ENCODE measurements at places on chromosomes 12 and 14.

DNA sequence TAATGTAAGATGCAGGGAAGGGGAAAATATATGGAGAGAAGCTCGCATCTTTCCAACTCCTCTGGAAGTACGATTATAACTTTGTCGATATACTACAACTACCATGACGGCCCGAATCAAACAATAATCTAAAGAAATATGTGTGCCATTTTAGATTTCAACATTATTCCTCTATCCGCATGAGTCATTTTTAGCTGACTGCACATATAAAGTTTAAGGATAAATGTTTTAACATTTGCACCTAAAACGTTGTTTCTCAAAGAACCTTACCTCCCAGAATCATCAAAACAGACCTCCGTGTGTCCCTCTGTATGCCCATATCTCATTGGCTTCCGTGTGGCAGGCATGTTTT, 482 bp downstream of the WDHD1 start:
- DNase-seq, result no peak

GRCh38 chr14:86221755-86222154, 691.8 kb downstream of the FLRT2 start:
- peak; percentile 19 for DNase-seq

GRCh38 chr12:113332688-113333417, 2.1 kb downstream of the SLC8B1 start:
- DNase-seq, result no peak

DNA sequence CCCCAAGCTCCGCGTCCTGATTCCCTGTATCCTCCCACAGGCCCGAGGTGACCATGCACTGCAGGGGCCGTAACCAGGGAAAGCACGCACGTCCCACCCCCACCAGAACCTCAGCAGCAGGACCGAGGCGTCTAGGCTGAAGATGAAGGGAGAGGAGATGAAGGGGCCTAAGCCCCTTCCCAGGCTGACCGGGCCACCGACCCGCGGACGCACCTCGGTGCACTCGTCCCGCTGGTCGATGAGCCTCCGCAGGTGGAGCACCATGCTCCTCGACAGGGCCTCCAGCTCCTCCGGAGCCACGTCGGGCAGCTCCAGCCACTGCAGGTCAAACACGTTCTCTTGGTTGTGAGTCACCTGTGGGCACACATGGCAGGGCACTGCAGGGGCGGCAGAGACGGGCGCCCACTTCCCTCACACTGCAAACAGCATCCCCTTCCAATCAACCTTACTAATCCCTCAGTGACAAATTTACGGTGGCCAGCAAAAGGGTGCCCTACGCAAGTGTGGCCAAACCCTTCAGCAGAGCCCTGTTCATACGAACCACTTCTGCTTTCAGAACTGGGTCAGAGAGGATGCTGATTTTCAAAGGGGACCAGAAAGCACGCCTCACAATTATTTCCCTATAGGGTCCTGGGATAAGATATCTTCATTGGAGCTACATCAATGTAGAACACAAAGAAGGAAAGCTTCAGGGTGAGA, 77.8 kb downstream of the CCDC88C start:
- no peak for DNase-seq

DNA sequence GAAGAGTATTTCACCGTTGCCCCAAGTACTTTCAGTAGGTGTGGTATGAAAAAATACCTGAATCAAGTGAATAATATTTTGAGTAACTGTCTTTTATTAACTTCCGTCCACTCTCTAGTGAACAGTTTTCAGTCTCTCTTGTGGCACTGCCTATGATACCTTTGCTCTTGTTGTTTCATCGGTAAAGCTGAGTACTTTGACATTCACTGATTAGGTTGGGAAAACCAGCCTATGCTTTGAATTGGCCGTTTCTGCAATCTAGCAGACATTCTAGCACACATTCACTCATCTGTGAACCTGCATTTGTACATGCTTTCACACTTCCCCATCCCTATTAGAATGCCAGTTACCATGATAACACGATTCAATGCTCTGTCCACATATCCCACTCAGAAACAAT, 217.3 kb downstream of the FBXL14 start:
- no peak for DNase-seq

- DNase-seq, result peak; percentile 69
Measured at GRCh38 chr14:56331592-56332216, 213.5 kb downstream of the PELI2 start.

DNA sequence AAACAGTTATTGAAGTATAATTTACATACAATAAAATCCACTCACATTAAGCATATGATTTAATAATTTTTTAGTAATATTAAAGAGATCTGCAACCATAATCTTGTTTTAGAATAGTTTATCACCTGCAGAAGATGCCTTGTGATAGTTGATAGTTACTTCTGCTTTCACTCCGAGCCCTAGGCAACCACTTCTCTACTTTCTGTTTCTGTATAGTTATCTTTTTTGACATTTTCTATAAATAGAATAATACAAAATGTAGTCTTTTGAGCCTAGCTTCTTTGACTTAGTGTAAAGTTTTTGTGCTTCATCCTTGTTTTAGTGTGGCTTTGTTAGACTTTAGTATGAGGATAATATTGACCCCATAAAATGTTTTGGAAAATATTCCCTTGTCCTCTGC, 111.0 kb downstream of the MNAT1 start:
- DNase-seq, result no peak

- no peak for DNase-seq
Measured at GRCh38 chr12:50639721-50640120, 124.2 kb upstream of the ATF1 start.

- DNase-seq, result no peak
Measured at GRCh38 chr12:77599782-77600467, 230.8 kb upstream of the NAV3 start.

GRCh38 chr12:7637615-7638014, 28.1 kb downstream of the APOBEC1 start:
- DNase-seq, result no peak

- peak; percentile 65 for DNase-seq
Measured at GRCh38 chr12:124172636-124173035, 122.3 kb upstream of the RFLNA start.

GRCh38 chr12:44875417-44875953, 630 bp downstream of the NELL2 start:
- no peak for DNase-seq

- DNase-seq, result no peak
Measured at GRCh38 chr14:92651106-92651757, 97.2 kb downstream of the LGMN start.

GRCh38 chr14:66827182-66827581, 319.2 kb downstream of the GPHN start:
- no peak for DNase-seq

GRCh38 chr14:31122098-31122611, 85.4 kb downstream of the HECTD1 start:
- DNase-seq, result peak; percentile 5

GRCh38 chr12:58313091-58313855, 371.9 kb downstream of the ATP23 start:
- peak; percentile 86 for DNase-seq

DNA sequence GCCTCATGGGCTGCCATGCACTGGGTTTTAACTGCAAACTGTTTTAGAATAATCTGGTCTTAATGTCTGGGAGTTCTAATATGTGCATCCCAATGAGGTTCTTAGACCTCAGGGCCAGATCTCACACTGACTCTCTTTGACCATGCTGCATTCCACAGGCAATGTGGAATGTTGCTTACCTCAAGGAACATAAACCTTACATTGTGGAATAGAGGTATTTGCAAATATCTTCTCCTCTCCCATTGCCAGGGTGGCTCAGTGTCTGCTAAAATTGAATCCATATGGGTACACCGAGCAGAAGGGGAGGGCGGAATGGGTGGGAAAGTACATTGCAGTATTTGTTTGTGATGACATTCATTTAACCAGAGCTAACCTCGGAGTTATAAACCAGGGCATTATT, 78.6 kb downstream of the CHST11 start:
- DNase-seq, result peak; percentile 95

DNA sequence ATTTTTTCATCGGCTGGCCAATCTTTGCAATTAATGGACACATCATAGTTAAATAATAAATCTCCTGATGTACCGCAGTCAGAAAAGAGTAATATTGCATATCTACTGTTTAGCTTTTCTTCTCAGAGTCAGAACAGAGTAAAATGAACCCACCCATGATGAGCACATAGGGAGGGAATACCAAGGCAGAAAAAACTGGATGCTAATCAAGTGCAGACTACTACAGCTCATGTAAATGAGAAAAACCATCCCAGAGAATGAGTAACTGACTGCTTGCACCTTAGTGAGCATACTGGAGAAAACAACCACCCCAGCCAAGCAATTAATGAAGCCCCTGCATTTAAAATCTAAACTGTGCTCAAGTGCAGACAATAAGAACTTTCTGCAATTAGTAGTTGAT, 483.7 kb downstream of the MDGA2 start:
- peak; percentile 57 for DNase-seq

GRCh38 chr12:130818635-130819576, 20.1 kb downstream of the STX2 start:
- DNase-seq, result peak; percentile 41

GRCh38 chr14:101249676-101250036, 311.6 kb upstream of the DIO3 start:
- no peak for DNase-seq

GRCh38 chr14:66074537-66074936, 411.6 kb upstream of the CCDC196 start:
- DNase-seq, result no peak

DNA sequence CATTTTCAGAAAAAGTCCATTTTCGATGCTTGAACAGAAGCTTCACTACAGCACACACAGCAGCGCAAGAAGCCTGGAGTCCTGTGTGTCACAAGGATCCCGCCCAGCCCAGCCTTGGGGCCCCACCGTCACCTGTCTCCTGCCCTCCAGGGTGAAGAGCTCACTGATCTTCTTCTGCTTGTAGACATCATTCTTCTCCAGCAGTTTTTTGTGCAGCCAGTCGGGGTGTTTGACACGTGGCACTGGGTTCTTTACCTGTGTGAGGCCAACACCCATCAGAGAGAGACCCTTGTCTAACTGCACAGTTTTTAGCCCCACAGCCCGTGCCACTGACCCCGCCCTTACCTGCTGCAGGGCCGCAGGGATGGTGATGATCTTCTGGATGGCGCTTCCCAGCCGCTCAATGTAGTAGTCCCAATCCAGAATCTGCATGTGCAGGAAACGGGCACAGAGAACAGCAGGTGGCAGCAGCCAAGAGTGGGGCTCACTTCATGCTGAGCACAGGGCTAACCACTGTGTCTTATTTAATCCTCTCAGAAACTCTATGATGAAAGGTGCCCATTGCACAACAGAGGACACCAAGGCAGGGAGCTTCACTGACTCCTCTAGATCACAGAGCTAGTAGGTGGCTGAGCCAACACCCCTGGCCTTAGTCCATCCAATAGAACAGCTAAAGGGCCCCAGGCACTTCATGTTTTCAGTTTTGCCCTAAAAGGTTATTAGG, 30.0 kb downstream of the POLE start:
- DNase-seq, result no peak

DNA sequence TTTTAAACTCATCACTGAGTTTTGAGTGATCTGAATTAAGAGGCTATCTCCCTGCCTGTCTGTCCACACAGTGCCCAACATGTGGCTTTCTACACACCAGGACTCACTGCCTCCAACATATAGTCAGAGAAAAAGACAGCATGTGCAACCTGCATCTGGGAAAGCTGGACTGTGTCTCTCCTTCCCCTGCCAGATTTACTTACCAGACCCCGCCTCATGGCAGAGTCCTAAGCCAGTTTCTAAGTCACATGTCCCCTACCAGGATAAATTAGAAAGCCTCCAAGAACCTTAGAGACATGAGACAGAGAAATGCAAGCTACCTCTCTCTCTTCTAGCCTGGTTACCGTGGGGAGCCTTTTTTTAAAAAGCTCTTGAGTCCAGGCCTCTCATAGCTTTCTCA, 2.7 kb upstream of the HDAC7 start:
- no peak for DNase-seq

GRCh38 chr14:100392356-100392755, 69.2 kb downstream of the SLC25A47 start:
- DNase-seq, result peak; percentile 26

GRCh38 chr14:79599239-79599638, 612.1 kb downstream of the DIO2 start:
- DNase-seq, result no peak

DNA sequence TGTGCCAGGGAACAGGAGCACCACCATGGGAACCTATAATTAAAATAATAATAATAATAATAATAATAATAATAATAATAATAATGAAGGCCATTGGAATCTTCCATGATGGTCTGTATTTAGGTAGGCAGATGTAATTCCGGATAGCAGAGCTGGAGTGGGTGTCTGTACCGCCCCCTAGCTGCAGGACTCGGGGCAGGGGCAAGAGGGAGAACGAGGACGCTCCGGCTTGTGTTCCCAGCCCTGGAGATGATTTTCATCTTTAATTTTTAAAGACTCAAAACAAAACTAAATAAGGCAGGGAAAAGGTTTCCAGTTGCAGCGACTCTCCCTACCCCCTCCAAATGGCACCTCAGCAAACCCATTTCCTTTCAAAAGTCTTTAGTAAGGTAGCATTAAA, 501.1 kb downstream of the VRK1 start:
- no peak for DNase-seq

- no peak for DNase-seq
Measured at GRCh38 chr14:31068235-31068634, 42.1 kb upstream of the STRN3 start.

- no peak for DNase-seq
Measured at GRCh38 chr12:96403870-96404269, 3.6 kb upstream of the CDK17 start.

DNA sequence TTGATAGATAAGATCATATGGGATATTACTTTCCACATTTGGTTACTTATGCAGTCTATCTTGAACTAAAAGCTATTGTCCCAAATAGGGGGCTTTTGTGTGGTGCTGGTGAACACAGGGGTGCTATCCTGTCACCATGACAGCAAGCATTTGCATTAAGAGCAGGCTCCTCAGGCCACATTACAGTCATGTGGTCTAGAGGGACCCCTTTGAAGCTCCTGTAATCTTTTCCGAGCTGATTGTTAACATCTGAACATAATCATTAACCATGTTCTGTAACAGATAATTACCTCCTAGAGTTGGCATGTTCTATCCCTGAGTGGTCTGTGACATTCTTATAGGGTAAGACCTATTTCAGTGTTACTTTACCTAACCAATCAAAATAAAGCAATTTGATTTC, 178.8 kb downstream of the KTN1 start:
- no peak for DNase-seq

- DNase-seq, result no peak
Measured at GRCh38 chr14:103273145-103273744, 60.8 kb upstream of the EIF5 start.

DNA sequence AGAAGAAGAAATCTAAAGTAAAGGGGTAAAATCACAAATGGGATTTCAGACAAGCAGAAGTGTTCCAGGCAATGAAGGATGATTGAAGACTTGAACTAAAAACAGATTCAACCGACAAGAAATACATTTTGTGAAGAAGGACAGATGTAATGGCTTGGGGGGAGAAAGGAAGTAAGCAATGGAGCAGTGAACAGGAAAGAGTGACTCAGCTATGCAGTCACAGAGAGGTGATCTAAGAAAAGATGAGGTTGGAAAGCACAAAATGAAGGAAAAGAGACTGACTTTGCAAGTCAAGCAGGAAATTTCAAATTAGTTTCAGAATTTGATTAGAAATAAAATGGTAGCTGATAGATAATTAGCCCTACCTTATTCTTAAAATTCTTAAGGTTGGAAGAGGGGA, 66.5 kb downstream of the PUS7L start:
- peak; percentile 34 for DNase-seq

- DNase-seq, result no peak
Measured at GRCh38 chr12:52082669-52082987, 3.1 kb downstream of the SMIM41 start.

GRCh38 chr12:85325442-85325841, 45.4 kb downstream of the ALX1 start:
- DNase-seq, result no peak

- no peak for DNase-seq
Measured at GRCh38 chr12:113161415-113162016, 12.0 kb downstream of the CFAP73 start.

GRCh38 chr14:62939970-62940369, 105.3 kb downstream of the KCNH5 start:
- no peak for DNase-seq
